ENCODE measurements at places on chromosomes 2 and 18.

DNA sequence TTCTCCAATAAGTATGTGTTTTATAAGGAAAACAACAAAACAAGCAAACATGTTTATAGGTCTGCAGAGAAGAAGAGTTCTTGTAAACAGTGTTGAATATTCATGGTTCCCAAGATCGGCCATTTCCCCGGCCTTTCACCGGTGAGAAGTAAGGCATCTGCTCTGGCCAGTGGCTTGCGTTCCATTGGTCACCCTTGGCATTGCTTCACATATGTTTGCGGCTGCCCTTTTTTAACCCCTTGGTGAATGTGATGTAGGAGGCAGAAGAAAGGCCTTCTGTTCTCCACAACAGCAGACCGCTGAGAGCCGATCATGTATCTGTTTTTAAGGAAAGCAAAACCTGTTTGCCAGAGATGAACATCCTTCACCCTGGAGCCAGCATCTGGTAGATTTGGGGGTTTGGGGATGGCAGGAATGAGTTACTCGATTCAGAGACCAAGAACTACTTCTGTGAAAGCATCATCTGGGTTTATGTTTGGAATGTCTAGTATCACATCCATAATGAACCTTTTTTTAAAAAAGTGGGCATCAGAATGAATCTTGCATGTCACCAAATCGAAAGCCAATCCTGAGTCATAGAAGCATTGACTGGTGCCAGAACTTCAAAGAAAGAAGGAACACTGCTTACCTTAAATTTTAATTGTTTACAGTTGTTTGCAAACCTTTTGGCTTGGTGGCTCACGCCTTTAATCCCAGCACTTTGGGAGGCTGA lies 112.3 kb downstream of the AGAP1 start:
- no peak for DNase-seq

DNA sequence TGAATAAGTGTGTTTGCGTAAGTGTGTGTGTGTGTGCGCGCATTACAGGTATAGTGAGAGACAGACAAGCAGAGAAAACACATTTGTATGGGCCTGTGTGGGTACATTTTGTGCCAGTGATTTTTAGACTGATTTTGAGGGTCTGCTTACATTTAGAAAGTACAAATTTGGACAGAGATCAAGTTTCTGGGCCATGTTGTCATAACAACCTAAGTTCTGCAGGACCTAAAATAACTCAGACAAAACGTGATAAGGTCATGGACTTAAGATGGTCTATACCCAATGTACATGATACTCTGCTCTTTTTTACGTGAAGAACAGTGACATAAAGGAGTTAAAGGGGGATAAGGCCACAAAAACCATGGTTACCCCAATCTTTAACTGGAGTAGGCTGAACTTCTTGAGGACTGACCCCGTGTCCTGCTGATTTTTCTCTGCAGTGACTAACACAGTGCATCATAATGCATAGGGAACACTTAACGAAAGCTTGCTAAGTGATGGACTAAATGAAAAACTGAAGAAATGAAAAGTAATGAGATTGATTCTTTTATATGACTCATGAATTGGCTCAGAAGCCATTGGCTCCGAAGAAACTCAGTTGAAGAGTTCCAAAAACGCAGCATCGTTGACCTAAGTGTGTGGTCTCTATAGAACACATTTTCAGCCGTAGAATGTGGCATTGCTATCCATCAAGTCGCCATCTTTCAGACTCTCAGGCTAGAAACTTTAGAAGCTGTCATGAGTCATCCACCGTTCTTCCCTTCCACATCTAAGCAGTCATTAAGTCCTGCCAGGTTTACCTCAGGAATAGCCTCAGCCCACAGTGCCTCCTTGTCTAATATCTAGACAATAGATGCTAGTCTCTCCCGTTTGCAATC lies 61.6 kb upstream of the NCOA1 start:
- DNase-seq = no peak

DNA sequence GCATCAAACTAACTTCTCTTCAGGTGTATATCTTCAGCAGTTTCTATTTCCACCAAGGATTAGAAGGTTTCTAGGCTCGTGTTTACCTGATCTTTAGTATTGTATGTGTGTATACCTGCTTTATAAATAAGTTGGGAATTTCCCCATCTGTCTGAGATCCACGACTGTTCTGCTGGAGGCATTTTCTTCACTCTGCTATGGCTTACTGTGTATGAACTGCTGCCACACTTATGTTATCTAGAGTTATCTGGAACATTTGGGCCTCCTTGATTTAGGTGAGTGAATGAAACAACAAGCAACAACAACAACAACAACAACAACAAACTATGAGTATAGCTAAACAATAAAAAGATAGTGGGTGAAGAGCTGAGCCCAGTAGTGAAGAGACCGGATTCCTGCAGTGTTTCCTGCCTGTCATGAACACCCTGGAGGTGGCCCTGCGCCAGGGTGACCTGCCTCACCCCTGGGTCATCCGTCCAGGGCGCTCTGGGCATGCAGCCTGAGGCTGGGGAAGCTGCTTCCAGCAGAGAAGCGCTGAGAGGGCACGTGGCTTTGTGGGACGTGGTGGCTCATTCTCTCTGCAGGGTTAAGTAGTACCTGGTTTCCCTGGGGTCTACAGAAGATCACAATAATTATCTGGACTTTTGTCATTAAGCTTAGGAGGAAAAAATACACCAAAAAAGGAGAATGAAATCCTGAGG lies 56.1 kb upstream of the GATA6 start:
- DNase-seq = no peak

DNA sequence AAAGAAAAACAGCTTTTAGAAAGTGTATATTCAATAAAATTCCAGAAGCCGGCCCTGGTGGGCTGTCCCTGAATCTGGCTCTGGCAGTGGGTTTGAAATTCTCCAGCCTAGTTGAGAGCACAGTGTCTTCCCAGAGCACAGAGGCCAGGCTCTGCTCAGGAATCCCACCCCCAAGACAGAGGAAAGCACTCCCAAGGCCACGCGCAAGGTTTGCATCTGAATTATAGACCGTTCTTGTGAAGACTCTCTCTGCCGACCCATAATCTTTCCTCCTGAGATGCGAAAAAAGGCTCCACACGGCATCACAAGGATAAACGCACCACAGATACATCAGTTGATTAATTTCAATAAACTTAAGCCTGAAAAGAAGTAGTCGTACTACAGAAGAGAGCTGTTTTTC lies 342.2 kb downstream of the CMPK2 start:
- no peak for DNase-seq

- no peak for DNase-seq
Measured at GRCh38 chr2:183093857-183094657, 15.5 kb downstream of the DUSP19 start.

DNA sequence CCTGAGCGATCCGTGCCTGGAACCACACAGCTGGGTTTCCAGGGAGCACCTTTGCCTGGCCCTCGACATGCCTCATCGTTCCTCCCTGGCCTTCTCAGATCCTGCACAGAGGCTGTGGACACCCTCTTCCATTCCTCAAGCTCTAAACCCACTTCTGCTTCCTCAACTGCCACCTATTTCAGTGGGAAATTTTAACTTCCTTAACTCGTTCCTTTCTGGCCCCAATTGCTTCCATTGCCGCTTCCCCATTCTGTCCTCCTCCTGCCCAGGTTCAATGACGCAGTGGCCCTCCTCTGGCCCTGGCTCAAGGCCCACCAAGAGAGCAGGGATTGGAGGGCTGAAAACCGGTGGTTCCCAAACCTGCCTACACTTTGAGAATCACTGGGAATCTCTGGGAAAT lies 4.8 kb upstream of the B3GNT7 start:
- DNase-seq = no peak

GRCh38 chr2:192444286-192444838 lies 249.6 kb upstream of the TMEFF2 start:
- DNase-seq = no peak

GRCh38 chr2:138949517-138949916 lies 169.3 kb upstream of the NXPH2 start:
- DNase-seq = no peak

DNA sequence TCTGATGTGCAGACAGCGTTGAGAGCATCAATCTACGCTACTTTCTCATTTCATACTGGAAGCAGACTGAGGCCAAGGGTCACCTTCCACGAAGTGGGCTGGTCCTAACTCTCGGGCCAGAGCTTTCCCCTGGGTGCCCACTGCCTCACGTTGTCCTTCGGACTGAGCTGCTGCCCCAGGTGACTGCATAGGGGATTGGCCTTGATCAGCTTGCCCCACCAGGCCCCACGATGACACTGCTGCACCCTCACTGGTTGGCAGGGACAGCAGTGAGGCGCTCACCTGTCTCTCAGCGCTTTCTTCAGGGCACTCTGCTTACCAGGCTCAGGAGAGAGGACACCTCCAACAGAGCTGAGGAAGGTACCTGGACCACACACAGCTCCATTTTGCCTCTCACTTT lies 47.3 kb downstream of the CABLES1 start:
- DNase-seq = no peak

GRCh38 chr2:29841386-29842004 lies 79.9 kb downstream of the ALK start:
- peak; percentile 31 for DNase-seq

- DNase-seq = no peak
Measured at GRCh38 chr2:196288006-196288538, 116.7 kb upstream of the STK17B start.

DNA sequence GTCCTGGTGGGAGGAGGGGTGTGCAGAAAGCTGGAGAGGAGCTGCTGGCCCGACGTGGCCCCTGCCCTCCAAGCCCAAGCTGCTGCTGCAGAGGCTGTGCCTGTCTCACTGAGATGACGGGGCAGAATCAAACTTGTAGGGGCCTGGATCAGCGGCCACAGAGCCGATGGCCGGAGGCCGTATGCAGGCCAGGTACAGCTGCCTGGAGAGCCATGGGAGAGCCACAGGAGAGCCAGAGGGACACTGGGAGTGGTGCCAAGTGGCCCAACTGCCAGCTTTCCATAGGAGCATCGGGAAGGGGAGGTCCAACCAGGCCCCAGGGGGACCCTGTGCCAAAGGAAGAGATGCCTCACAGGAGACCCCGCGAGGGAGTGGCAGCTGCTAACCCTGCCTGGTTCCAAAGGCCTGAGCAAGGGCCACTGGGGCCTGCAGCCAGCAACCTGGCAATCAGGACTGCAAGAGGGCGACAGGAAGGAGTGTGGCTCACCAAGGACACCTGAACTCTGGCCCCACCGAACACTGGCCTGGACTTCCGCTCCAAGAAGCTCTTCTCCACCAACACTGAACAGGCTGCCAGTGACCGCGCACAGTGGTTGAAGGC lies 70.7 kb downstream of the HDAC4 start:
- DNase-seq = no peak

GRCh38 chr2:25341753-25342371 lies at the start of gene DNMT3A:
Gene DNMT3A, minus strand, starts transcription at chr2:25341925. Its CDS starts 27,941 bp downstream, at chr2:25313984.
- DNase-seq = peak; percentile 84

DNA sequence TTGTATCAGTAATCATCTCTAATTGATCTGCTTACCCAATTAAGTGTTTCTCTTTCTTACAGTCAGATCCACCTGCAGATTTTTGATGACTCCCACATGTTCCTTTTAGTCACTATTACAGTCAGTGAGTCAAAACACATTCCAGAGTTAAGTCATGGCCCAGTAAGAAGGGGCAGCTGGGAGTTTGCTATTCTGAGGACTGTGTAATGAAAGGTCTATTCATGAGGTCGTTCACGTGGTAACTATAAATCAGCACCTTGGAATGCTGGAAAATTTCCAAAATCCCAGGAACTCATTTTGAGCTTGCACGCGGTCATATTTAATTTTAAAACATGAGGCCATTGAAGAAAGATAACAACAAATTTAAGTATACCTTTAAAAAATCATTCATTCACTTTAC lies 252.5 kb downstream of the XIRP2 start:
- DNase-seq = no peak

- no peak for DNase-seq
Measured at GRCh38 chr2:209471037-209471436, 47.2 kb downstream of the MAP2 start.

DNA sequence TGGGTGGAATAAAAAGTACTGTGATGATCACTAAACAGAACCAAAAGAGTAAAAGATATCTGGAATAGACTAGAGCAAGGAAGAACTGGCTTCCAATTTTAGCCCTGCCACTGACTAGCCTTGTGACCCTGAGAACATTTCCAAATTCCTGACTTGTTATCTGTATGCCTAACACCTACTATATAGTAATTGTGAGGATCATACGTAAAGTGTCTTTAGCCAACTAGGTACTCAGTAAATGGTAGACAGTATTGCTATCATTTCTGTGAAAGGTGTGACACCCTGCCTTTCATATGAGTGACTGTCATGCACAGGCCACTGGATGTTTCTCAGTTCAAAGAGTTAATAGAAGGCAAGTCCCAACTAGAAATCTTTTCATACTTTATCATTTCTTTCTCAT lies 29.8 kb downstream of the CYTIP start:
- DNase-seq = no peak
